ENCODE measurements at places on chromosomes 16 and 17.

DNA sequence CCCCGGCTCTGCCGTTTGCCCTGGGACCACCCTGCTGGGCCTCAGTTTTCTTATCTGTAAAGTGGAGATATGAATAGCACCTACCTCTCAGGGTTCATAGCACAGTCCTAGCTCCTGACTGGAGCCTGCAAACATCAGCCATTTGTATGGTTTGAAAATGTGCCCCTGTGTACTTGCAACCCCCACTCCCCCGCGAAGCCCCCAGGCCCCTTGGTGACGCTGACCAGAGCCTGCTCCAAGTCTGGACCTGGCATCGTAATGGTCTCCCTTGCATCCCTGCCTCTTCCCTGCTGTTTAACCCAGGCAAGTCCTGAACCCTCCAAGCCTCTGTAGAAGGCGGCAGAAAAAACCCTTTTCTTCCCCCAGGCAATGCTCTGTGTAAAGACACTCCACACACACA lies 128.0 kb downstream of the IRF8 start:
- no peak for DNase-seq

GRCh38 chr16:86816930-86817625 lies 238.7 kb downstream of the FOXL1 start:
- DNase-seq = no peak

GRCh38 chr16:26345966-26346365 lies 654.2 kb downstream of the HS3ST4 start:
- no peak for DNase-seq

GRCh38 chr17:56960596-56961538 lies at the start of gene COIL:
Gene COIL (minus strand): TSS chr17:56961050. CDS start chr17:56961019, 31 bp downstream.
- DNase-seq = peak; percentile 80

DNA sequence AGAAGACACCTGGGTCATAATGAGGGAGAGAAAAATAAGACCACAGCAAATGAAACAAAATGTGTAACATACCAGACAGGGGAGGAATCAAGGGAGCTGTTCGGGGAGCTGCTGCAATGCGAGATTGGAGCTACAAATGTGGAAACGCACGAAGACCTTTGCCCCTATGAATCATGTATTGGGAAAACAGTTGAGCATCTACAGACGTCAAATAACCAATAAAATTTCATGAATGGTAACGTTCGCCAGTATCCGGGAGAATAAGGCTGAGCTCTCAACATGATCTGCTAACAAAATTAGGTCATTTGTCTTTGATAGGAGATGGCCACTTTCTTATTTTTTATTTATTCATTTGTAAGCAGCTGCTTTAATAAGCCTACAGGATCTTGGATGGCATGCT lies 486.2 kb upstream of the RBFOX1 start:
- DNase-seq = no peak

GRCh38 chr16:16861546-16861945 lies 482.6 kb downstream of the NPIPA7 start:
- peak; percentile 38 for DNase-seq

- no peak for DNase-seq
Measured at GRCh38 chr16:23114131-23114904, 34.9 kb downstream of the USP31 start.

DNA sequence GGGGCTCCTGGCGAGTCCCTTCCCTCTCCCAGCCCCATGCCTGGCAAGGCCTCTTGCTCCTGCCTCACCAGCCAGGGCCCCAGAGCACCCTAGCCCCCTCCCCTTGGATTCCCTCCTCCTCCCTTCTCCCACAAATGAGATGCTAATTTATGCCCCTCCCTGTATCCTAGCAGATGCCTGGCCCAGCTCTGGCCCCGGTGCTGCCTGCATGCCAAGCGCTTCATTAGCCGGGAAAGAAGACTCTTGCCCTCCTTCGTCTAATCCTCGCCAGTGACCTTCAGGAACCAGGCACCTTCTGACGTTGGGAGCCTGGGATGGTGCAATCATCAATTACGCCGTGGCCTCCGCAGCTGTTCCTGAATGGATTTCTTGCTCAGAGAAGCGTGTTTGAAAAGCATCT lies 127.8 kb downstream of the SDK2 start:
- no peak for DNase-seq

GRCh38 chr16:1102921-1103635 lies 7.0 kb upstream of the C1QTNF8 start:
- DNase-seq = peak; percentile 85

- no peak for DNase-seq
Measured at GRCh38 chr17:65092262-65092661, 35.7 kb upstream of the GNA13 start.

DNA sequence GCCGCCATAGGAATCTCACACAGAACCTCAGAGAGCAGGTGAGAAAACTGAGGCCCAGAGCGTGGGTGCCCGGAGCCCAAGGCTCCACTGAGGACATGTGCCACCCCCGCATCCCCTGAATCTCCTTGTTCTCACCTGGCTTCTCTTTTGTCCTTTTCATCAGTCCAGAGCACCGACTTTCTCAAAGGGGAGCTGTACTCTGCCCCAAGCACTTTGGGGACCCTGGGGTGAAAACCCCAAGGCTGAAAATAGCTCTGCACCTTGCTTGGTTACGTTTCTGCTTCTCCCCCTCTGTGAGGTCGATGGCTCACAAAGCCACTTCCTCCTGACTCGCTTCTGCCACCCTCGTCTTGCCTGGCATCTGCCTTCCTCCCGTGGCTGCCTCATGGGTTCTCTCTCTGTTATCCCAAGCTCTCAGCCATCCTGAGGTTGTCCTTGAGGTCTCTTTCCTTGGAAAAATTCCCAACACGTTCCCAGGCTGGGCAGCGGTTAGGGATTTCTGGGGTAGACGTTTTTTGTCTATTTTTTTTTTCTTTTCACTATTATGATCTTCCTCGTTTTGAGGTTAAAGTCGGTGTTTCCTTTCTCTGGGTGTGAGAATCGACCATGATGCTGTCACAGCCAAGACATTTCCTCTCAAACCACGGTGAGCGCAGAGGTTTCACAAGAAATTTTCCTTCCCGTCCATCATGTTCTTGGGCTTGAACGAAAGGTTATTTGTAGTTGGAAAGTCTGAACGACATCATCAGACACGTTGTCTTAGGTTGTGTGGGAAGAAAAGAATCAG lies 37.2 kb downstream of the IRF8 start:
- no peak for DNase-seq

- no peak for DNase-seq
Measured at GRCh38 chr16:31505483-31505882, 2.7 kb downstream of the RUSF1 start.

DNA sequence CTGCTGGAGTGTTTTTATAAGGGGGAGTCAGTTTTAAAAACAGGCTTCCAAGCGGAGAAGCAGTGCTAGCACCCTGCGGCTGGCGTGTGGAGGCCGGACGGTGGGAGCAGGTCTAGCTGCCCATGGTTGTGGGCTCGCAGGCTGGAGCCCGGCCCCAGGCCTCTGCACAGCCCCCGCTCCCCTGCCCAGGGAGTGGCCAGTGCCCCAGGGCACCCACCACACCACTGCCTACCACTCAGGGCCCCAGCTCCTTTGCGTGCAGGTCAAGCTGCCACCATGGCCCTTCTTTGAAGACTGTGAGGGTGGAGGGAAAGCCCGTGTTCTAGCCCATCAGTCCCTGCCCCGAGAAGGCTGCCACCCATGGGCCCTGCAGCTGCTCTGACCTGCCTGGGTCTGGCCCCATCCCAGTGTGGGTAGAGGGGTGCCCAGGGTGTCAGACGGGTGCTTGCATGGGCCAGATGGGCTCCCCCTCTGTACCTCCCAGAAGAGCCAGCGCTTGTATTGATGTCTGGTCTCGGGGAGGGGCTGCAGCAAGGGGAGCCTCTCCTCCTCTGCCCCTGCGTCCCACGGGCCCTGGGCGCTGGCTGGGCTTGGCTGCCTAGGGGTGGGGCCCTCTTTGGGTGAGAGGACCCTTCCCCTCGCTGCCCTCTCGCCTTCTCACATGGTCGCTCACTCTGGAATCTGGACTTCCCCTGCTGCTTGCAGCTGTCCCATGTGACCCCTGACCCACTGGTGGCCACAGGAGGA lies 1.5 kb upstream of the NUDT16L1 start:
- DNase-seq = no peak

DNA sequence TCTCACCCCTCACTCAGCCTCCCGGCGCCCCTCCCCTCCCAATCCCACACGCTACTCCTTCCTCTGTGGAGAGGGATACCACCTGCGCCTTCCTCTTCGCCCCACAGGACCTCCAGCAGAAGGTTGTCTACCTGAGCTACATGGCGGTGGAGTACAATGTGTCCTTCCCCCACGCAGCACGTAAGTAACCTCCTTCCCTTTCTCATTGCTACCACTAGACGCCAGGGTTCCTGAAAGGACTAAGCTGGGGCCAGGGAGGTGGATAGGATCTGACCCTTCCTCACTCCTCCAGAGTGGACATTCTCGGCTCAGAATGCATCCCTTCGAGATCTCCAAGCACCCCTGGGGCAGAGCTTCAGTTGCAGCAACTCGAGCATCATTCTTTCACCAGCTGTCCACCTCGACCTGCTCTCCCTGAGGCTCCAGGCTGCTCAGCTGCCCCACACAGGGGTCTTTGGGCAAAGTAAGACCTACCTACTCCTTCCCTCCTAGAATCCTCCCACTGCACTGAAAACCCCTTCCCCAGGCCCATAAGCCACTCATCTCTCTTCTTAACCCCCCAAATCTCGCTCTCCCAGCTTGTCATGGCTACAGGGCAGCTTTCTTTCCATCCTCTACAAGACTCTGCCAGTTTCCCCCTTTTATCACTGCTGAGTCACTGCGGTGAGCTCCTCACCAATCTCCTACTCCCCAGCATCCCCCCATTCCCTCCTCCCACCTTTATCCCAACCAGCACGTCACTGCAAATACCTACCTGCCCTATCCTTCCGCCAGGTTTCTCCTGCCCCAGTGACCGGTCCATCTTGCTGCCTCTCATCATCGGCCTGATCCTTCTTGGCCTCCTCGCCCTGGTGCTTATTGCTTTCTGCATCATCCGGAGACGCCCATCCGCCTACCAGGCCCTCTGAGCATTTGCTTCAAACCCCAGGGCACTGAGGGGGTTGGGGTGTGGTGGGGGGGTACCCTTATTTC lies 1.5 kb downstream of the CD68 start:
- no peak for DNase-seq

- DNase-seq = no peak
Measured at GRCh38 chr16:86227041-86227440, 283.3 kb upstream of the FOXF1 start.

GRCh38 chr17:13977837-13978236 lies 91.5 kb upstream of the COX10 start:
- DNase-seq = no peak

GRCh38 chr16:4347010-4347409 lies 4.1 kb downstream of the PAM16 start:
- no peak for DNase-seq

GRCh38 chr17:59311051-59311468 lies 20.4 kb upstream of the YPEL2 start:
- peak; percentile 59 for DNase-seq

DNA sequence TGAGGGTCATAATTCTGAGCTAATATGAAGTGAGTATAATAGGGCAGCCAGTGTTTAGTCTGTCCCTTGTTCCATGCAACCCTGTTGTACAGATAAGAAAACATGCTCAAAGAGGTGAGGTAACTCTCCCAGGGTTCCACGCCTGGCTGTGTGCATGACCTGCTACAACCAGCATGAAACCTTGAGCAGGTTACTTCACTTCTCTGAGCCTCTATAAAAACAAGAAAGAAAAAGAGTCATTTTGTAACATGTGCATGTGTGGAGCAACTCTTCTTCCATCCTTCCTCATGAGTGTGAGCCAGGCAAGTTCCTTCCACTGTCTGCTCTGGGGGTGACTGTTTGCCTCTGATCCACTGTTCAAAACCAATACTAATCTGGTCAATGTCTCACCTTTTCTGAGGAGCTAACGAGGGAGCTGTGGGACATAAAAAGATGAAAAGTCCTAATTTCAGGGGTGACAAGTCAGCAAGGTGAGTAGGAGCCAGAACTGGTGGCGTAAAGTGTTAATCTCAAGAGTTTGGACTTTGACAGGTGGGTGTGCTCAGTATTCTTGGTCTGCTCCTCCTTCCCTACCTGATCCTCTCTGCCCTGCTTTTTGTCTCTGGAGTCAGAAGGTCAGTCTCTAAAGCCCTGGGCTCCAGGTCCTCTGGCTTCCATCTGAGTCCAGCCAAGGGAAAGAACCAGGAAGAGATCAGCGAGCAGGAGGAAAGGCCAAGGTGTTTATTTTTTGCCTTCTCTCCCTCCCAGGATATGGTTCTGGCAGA lies 21.5 kb downstream of the GFOD2 start:
- no peak for DNase-seq

DNA sequence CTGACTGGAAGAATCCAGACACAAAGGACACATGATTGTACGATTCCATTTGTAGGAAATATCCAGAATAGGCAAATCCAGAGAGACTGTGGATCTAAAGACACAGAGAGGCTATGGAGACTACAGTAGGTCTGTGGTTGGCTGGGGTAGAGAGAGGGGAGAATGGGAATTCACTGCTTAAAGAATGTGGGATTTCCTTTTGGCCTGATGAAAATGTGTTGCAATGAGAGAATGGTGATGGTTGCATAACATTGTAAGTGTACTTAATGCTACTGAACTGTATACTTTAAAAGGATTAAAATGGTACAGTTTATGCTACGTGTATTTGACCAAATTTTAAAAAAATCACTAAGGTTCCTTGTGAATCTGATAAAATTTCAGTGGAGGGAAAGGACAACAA lies 62.1 kb downstream of the GPRC5B start:
- no peak for DNase-seq

DNA sequence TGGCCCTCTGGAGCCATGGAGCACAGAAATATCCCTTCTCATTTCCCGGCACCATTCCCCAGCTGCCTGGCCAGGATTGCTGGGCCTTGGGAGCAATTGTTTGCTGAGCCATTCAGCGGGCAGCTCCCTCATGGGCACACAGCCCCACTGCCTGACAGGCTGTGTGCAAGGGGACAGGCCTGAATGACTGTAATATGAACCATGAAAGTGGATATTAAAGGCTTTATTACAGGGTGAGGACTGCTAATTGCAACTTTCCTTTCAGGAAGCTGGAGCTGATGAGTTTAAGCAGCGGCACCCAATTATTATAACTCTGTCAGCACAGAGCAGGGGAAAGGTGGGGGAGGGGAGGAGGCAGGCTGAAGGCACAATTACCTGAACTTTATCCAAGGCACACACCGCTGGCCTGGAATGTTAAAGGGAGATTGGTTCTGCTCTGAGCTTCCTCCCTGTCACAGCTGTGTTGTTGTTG lies 159.8 kb upstream of the SDK2 start:
- DNase-seq = no peak

DNA sequence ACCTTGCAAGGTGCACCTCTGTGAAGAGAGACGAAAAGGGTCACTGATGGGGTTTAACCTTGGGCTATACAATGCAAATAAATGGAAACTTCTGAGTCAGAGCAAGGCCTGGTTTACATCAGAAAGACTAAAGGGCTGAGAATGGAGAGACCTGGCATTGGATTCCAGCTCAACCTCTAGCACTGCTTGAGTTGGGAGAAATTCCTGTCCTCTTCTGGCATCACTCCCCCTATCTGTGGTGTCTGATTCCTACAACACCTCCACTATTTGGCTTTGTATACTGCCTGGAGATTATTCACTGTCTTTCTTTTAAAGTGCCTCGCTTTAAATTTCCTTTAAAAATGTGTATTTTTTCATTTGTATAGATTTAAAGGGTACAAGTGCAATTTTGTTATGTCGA lies 68.8 kb downstream of the GPR139 start:
- DNase-seq = no peak
